CD4-positive, alpha-beta T cell treated with Interleukin-2 at 100 ng/mL for 4 hours (primary cell): ENCODE measurements at places on chromosomes 4 and X.

GRCh38 chrX:130111220-130112154, 1.2 kb upstream of the ELF4 start:
- DNase-seq: no peak

DNA sequence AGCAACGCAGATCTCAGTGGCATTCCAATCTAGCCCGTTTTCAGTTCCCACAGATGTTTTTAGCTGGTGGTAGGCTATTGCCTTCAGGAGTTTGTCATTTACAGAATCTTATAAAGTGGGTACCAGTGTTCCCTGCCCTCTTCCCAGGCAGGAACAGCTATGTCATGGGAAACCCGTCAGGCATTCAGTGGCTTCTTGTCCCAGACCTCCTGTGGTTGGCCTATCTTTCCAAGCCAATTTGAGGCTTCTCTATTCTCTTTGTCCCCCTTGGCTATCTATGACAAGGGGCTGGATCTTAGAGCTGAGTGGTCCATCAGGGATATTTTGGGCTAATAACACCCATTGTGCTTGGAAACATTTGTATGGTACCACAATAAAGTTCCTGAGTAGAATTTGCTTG, 33.6 kb upstream of the RPL34 start:
- DNase-seq: no peak

DNA sequence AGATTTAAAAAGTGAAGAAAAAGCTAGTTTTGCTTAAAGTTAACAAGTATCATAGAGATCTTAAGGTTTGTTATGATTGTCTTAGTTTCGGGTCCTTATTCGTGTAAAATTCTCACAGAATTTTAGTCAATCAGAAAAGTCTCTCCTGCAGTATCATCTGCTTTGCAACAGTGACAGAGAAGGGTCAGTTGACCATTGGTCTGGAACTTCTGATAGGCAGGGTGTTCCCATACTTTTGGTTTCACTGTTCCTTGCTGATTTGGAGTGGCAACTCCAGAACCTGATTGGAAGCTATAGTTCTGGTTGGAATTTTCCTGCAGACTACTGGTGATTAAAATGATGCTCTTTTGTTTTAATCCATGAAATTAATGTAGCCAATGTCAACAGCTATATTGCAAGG, 1.8 kb downstream of the IL15 start:
- no peak for DNase-seq

DNA sequence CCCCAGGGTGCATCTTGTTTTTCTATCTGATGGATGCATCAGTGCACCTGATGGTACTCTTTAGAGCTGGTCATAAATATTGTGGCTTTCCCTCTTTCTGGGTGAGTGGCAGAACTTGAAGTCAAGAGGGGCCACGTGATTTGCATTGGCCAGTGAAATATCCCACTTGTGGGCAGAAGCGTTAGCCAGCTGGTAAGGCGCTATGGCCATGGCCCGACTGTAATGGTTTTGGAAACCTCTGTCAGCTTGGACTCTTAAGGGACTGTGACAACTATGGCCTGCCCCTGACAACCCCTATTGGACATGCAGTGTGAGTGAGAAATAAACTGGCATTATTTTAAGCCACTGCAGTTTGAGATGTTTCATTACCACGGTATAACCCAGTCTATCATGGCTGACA, 72.8 kb downstream of the SEL1L3 start:
- DNase-seq: no peak

GRCh38 chrX:39758791-39759525, 338.8 kb downstream of the BCOR start:
- DNase-seq: no peak

GRCh38 chrX:42837101-42837726, 59.3 kb upstream of the PPP1R2C start:
- no peak for DNase-seq

GRCh38 chr4:149716728-149717127, 98.9 kb downstream of the IQCM start:
- DNase-seq: no peak

GRCh38 chr4:156642161-156642560, 329.4 kb downstream of the PDGFC start:
- no peak for DNase-seq

DNA sequence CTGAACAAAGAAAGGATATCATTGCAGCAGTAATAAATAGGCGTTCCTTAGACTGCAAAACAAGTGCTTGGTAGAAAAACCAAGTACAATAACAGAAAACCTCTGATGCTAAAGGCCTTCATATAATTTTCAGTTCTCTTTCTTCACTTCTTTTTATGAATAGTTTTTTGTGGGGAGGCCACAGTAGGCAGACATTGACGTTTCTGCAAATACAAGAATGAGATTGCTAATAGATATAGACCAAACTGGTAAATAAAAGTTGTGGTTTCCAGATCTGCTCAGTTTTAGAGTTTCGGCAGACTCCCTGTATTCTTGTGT, 57.0 kb upstream of the RAP1GDS1 start:
- no peak for DNase-seq

- DNase-seq: no peak
Measured at GRCh38 chrX:105483011-105483410, 262.5 kb upstream of the TEX13A start.

DNA sequence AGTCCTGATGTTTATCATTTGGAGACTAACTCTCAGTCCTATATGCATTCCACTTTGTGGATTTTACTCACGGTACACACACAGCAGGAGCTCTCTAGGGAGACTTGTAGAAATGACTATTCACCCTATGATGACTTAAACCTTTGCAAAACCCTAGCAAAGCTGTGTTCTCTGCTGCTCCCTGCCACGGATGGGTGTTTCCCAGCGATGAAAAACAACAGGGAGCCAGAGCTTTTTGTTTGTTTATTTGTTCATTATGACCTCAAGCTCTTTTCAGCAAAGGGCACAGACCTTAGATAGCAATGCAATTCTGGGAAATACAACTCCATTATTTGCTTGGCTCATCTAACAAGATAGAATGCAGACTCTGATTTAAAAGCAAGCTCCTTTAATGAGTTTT, 156.6 kb downstream of the GRIA3 start:
- no peak for DNase-seq

DNA sequence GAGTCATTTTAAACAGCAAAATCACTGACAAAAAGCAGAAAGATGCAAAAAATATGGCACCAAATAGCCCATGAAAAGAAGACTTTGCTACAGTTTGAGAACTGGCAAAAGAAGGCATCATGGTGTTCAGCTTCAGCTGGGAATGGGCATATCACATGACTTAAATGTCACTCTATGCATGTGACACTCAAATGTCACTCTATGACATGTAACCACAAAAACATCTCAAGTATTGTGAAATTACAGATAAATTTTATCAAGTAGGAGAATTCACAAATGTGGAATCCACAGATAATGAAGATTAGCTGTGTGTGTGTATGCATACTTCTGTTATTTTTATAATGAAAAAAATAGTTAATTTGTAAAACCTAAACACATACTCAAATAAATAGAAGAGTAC, 81.9 kb downstream of the ATP10D start:
- DNase-seq: no peak

GRCh38 chr4:174387721-174388120, 104.0 kb downstream of the CEP44 start:
- DNase-seq: no peak
